ENCODE measurements at places on chromosomes 6 and 20.

- DNase-seq, result no peak
Observed at GRCh38 chr6:162149786-162150185, 577.8 kb downstream of the PRKN start.

- DNase-seq, result no peak
Observed at GRCh38 chr6:93799226-93799625, 379.9 kb upstream of the EPHA7 start.

DNA sequence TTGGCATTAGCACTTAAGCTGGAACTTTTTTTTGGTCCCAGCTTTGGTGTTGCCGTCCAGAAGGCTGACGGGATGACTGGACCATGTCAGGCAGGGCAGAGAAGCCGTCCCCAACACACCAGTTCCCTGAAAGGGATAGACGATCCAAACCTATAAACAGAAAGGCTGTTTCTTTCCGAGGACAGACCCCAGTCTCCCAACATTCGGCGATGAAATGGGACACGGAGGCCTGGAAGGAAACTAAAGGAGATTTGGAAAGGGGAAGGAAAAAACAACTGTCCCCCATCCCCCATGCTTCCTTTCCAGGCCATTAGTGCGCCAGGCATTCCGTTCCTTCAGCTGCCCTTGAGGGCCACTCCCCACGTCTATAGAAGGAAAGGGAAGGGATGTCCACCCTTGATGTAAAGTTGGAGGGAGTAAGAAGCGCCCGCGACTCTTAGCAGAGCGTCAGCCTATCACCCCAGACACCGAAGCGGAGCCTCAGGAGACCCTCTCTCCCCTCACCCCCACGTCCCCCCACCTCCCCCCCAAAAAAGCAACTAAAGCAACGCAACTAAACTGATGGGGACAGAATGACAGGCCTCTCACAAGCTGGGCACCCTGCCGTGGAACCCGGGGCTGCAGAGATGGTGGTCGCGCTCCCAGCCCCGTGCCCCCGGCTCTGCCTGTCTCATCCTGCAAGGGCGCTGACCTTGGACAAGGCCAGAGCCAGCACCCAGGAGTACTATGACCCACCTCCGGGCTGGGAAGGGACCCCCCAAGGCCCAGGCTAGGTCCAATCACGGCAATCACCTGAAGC lies 638 bp downstream of the BLCAP start:
- no peak for DNase-seq

DNA sequence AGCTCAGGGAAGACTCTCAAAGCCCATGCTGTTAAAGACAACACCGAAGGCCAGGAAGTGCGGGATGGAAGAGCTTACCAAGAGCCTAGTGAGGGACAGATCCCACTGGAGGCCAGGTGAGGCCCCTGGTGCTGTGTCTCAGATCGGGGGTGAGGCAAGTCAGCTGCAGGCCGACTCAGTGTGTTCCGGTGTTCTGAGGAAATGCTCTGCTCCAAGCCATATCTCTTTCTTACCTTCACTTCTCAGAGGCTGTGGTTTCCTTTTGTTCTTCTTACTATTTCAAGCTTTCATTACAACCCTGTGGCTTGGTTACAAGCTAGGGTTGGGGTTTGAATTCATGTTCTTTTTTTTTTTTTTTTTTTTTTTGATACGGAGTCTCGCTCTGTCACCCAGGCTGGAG lies 114.3 kb upstream of the ZFP64 start:
- DNase-seq, result no peak

DNA sequence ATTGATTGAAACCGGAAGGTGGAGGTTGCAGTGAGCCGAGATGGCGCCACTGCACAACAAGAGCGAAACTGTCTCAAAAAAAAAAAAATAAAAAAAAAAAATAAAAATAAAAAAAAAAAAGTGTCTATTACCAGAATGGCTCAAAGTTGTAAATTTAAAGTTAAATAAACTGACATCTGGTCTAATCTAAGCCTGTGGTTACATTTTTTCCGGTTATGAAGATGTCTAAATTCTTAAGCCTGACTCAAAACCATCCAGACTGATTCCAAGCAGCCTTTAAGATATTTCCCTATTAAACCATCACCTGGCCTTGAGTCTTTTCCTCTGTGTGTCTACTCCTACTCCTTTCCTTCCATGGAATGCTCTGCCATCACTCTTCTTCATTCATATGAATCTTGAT lies 371.7 kb upstream of the RUNX2 start:
- no peak for DNase-seq

GRCh38 chr6:27545271-27546046 lies 72.6 kb upstream of the ZNF184 start:
- no peak for DNase-seq

- no peak for DNase-seq
Observed at GRCh38 chr20:23507346-23507745, 16.4 kb downstream of the CST8 start.

- DNase-seq, result no peak
Observed at GRCh38 chr20:54086507-54087039, 16.2 kb upstream of the BCAS1 start.

Data from AG09319 (cell line).